ENCODE measurements at places on chromosomes 5 and 9.
A peak's percentile ranks its signal among the peaks of the same experiment; 100 is the strongest.

- peak; percentile 78 for DNase-seq
These were observed 833 bp downstream of the ANKHD1 start for GRCh38 chr5:140402258-140403074.

DNA sequence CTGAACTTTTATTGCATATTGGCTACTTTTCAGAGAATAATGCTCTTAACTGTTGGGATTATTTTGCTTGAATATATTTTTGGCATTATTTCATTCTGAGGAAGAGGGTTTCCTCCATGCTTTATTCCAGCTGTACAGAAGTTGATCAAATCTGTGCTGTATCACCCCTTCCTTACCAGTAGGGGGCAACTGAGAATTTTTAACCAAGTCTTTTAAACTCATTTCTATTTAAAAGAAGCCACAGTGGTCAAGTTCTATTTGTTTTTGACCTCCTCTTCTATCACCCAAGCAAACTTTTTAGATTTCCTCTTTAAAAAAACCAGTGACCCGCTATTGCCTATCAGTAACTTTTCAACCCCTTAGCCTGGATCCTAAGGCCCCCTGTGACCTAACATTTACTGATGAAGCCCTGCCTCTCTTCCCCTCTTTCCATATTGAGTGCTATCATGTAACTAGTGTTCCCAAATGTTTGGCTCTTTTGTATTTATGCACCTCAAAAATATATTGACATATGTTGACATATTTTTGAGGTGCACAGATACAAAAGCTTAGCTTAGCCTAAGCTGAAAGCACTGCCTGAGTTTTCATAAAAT is 80.6 kb downstream of the FBXO4 start:
- peak; percentile 9 for DNase-seq

DNA sequence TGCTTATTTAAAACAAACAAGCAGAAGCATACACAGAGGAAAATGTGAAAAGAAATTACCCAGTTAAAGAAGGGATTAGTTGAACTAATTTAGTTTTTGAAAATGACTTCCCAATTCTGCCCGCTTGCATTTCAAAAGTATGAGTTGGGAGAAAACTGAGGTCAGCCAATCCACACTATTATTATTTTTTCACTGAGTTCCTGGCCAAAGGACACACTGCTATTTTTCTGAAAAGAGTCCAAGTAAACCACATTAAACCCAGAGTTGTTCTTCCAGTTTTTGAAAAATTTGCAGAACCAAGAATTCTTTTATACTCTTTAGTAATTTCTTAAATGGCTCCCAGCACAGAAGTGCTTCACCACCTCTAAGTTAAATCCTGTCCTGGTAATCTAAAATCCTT is 7.5 kb downstream of the SMU1 start:
- no peak for DNase-seq

DNA sequence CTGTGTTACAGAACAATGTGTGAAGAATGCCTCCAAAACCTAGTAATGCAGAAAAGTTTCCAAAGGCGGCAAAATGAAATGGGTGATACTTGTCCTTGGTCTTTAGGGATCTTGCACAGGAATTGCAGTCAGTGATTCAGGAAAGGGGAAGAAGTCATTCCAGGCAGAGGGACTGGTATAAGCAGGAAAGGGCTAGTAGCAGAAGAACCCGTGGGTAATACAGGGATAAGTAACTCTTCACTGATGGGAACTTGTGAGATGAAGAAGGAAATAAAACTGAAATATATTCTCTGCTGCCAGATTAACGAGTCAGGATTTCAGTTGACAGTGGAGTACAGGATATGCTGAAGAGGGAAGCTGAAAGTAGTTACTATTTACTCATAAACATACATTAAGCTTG is 1.2 kb downstream of the SRFBP1 start:
- no peak for DNase-seq

- DNase-seq: no peak
These were observed 80.0 kb upstream of the ITGA2 start for GRCh38 chr5:52909192-52909591.

- DNase-seq: no peak
These were observed 12.1 kb upstream of the WDR5 start for GRCh38 chr9:134123764-134124128.

- DNase-seq: no peak
These were observed 169.6 kb upstream of the GNA14 start for GRCh38 chr9:77817590-77818311.

- DNase-seq: peak; percentile 54
These were observed 309.7 kb downstream of the NSG2 start for GRCh38 chr5:174355208-174355612.

DNA sequence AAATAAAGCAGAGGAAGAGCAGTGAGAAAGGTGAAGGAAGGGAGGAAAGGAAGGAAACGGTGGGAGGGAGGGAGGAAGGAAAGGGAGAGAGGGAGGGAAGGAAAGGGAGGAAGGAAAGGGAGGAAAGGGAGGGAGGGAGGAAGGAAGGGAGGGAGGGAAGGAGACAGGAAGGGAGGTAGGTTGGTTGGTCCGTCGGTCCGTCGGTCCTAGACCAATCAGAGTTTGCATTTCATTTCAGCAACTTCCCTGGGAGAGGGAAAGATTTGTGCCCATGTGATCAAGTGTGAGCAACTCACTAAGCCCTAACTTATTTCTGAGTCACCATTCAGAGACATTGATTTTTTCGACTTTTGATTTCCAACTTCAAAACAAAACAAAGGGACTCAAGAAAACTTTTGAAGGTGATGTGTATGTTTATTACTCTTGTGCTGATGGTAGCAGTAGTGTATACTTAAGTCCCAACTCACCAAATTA is 18.8 kb downstream of the NANS start:
- no peak for DNase-seq

Measured in common myeloid progenitor, CD34-positive (primary cell).